Stimulated activated CD8-positive, alpha-beta memory T cell treated with anti-CD3 and anti-CD28 coated beads, Interleukin-7, amount 100 ng/mL, for 48 hours (primary cell): ENCODE measurements at places on chromosomes 5 and 9.
A peak's percentile ranks its signal among the peaks of the same experiment; 100 is the strongest.

- no peak for DNase-seq
These were observed 36.8 kb downstream of the HAPLN1 start for GRCh38 chr5:83683836-83684235.

DNA sequence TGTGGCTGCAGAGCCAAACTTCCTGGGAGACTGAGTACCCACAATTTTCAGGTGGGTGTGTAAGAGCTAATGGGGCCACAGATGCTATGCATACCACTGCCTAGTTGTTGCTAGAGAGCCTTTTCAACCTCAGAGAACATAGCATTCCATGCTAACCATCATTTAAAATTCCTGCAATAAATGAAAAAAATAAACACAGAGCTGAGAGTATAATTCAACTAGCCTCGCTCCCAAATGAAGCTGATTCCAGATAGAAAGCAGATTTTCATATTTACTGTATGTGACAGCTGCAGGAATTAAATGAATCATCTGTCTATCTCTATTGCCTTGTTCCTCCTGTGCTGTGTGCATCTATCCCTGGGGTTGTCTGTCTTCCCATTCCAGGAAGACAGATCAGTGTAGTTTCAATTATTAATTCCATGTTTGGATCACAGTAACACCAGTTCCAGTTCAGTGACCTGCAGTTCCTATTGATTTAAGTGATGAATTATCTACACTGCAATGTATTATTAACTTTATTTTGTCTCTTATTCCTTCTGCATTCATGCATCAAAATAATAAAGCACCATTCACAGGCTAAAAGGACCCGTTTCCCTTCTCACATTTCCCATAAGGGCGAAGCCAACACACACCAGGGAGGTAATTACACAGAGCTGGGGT is 324.5 kb downstream of the SLIT3 start:
- DNase-seq = no peak

DNA sequence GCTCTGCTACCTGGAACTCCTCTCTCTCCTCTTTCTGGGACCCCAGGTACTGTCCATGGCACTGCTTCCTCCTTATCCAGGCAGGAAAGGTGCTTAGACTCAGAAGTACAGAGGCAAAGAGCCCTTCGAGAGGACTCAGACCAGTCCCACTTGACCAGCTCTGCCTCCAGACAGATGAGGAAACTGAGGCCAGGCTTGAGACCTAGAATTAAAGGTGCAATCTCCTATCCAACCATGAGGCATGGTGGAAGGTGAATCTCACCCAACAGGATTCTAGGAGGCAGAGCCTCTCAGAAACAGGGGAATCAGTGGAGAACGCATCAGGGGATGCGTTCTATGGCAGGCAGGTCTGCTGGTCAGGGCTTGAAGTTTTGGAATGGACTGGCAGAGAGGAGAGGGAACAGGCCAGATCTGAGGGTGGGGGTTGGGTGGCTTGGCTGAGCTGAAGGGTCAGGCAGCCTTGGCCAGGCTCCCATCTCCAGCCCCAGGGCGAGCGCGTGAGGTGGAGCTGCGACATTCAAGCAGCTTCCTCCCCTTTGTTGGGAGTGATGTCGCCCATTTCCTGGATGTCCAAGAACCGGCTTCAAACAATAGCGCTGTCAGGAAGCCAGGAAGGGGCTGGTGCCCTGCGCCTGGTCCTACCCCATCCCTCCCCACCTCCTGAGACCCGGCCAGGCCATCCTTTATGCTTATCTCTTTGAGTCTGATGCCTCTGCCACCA is 26.2 kb downstream of the NDUFA8 start:
- DNase-seq = no peak

DNA sequence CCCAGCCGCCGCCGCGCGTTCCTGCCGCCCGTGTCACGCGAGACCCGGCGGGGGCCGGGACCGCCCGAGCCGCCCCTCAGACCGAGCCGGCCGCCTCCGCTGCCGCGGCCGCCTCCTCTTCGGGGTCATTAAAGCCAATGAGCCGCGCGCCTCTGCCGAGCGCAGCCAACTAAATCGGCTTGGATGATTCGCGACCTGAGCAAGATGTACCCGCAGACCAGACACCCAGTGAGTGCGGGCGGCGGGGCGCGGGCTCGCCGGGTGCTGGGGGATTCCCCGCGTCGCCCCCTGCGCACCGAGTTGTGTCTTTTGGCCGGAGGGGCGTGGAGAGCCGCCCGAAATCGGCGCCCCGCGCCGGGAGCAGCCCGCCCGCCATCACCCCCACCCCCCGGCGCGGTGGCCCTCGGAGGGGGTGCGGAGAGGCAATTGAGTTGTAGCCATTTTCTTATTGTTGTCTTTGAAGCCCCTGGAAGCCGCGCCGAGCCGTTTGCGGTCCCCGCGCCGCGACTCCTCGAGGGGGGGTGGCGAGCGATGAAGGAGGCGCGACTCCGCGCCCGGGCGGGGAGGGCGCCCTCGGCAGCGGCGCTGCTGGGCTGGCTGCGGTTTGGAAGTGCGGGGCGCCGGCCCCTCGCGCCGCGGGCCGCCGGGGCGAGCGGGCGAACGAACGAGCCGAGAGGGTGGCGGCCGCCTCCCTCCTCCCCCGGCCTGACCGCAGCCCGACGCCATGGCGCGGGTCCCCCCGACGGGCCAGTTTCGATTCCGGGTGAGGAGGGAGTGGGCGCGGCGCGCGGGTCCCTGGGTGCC is 1.0 kb downstream of the TLE4 start:
- peak; percentile 46 for DNase-seq

DNA sequence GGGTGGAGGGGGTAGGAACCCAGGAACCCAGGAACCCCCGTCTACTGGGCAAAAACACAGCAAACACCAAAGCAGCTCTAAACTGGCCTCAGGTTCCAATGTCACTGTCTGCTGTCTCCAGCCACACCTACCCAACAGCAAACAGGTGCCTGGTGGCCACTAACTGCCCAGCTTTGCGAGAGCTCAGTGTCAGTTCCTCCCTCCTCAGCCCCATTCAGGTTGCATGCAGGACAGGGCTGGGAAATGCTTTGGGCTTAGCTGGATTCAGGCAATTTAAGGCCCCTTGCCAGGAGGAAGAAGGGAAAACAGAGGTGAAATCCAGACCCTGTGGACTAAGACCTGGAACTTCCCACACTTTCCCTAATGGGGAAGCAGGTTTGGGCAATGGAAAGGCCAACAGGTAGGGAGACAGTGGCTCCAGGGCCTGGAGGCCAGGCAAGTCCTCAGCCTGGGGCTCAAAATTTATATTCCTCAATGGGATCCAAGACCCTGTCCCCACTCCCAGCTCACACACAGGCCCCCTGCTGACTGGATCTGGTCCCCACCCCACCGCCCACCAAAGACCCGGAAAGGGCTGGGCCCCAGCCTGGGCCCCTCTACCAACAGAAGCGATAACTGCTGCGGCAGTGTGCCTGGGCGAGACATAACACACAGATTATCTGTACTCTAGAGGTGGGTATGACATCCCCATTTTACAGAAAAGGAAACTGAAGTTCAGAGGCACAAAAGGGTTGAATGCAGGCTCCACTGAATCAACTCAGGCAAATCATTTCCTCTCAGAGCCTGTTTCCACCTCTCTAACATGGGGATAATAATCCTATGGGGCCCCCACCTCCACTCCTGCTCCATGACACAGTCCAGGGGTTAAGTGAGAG is 3.5 kb downstream of the EEIG1 start:
- DNase-seq = no peak

DNA sequence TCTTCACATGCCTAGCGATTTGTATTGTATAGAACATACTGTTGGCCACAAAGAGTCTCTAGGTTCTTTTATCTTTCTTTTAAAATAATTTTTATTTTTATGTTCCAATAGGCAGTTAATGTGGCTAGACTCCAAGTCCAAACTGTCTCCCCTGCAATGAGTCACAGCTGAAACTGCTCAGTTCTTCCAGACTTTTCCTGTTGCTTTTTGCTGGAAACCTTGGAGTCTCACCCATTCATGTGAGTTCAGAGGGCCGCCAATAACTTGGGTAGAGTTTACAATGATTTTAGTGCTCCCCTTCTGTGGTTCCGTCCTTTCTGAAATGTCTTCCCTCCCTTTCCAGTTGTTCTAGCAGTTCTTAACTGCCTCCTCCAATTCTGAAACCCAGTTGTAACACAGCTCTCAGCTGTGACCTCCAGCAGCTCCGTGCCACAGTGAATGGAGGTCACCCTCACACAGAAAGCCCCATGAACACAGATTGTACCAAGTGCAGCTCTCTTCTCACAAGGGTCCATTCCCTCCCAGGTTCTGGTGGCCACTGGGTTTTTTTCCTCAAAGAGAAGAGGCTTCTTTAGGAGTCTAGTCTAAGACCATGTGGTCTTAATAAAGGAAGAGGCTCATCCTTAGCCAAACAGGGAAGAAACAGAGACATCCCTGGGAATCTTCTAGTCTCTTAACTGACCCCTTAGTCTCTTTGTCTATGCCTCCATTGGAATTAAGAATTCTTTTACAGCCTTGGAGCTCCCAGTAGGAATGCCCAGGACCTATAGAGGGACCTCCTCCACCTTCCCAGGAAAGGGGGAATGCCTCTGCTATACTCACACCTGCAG is 198.5 kb downstream of the SPOCK1 start:
- DNase-seq = no peak

DNA sequence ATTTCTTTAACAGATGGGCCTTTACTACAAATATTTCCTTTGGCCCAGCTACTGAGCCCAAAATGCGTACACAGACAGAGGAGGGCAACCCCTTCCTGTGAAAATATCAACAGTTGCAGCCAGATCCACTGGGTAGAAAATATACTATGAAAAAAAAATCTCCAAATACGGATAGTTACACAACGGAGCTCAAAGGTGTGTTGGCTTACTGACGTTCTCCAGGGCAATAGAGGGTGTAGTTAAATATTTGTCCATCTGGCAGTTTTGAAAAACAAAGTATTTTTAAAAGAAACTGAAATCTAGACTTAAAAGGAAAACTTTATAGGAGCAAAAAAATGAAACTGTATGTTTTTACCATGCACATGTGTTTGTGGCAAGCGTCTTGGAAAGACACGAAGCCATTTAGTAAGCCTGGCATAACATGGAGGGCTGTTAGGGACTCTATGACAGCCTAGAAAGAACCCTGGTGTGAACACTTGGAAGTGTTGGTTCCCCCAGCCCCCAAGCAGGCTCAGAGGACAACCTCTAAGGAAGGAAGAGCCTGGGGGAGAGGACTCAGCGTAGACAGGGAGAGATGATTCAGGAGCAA is 157.8 kb upstream of the TRPM3 start:
- no peak for DNase-seq

DNA sequence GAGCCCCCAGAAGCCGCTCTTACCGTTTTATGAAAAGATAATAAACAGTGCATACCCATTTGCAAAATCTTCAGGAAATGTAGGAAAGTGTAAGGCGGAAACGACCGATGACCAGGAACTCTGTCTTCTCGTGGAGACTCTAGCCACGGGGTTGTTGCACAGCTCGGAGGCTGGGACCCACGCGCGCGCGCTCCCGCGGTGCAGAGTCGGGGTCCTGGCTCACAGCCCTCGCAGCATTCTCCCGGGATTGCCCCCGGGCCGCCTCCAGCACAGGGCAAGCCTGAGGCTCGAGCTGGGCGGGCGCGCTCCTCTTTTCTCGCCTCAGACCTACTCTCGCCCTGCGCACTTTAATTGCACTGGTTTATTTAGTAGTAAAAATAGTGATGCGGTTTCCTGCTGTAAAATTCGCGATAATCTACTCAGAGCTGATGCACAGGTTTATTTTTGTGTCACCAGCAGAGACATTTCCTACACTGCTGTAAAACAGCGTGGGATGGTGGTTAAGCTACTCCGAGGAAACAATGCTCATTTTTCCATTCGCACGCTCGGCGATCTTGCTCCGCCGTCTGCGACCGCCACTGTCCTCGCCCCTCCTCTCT is 15.5 kb downstream of the TRIM7 start:
- DNase-seq = no peak

- DNase-seq = no peak
These were observed 1.2 kb upstream of the AK3 start for GRCh38 chr9:4742246-4742645.

- no peak for DNase-seq
These were observed 33.1 kb downstream of the FABP6 start for GRCh38 chr5:160262151-160263074.

DNA sequence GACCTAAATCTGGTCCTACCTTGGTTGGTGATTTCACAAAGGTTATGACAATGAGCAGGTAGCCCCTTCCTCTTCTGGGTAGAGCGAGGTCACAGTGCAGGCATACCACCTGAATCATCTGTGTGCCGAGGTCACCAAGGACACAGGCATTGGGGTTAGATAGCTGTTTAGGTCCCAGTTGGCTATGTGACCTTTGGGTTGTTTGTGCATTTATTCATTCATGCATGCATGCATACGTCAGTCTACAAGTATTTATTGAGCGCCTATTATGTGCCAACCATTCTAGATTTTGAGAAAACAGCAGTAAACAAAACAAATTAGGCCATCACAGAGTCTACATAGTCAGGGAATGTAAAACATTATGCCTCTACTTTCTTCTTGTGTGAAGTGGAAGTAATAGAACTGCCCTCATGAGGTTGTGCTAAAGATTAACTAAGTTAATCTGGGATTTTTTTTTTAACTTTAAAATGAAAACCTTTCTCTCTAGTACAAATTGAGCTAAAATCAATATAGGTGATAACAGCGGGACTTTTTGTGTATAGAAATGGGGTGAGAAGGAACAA is 104.7 kb upstream of the SLC12A2 start:
- no peak for DNase-seq

DNA sequence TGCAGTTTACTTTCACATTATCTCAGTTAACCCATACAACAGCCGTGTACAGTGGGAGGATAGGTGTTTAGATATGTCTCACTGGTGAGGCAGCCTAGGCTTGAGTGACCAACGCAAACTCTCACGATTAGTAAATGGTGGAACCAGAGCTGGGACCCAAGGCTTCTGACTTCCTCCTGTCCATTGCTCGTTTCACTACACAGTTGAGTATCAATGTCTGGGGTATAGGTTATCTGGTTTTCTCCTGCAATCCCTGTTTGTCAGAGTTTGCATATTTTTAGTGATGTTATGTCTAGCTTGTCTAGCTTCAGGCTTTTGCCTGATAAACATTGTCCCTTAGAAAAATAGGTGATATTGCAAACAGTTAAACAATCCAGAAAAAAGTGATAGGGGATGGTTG is 62.6 kb downstream of the NUP214 start:
- DNase-seq = no peak

GRCh38 chr9:128093011-128093410 is 25.0 kb downstream of the SLC25A25 start:
- DNase-seq = no peak

GRCh38 chr5:134129411-134130238 is 15.1 kb downstream of the TCF7 start:
- no peak for DNase-seq

DNA sequence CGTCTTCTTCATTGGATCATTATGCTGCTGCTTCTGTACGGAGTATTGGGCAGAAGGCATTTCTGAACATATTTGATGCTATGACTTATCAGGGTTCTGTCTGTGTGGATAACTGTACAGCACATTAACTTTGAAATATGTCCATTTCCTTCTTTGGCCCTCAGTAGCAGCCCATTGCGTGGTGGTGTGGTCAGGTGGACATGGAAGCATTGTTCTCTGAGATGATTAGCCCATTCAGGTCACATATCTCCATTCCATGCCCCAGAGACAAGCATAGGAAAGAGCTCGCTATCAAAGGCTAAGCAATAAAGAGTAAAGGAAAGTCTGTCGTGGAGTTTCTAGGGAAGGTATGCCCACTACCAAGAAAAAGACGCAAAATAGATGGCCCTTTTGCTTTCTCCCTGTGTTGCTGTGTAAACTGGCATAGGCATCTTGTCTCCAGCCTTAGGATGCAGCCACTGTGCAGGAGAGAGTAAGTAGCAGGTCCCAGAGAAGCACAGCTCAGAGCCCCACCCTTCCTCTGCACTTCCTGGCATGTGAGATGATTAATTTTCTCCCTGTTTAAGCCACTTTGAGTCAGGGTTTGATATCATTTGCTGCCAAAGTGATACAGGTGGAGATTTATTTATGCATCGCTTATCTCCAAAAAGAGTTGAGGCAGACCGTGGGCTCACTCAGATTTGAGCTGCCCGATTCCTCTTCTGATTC is 221.9 kb downstream of the PDZD2 start:
- DNase-seq = no peak
